ENCODE measurements at places on chromosomes 11 and 22.

DNA sequence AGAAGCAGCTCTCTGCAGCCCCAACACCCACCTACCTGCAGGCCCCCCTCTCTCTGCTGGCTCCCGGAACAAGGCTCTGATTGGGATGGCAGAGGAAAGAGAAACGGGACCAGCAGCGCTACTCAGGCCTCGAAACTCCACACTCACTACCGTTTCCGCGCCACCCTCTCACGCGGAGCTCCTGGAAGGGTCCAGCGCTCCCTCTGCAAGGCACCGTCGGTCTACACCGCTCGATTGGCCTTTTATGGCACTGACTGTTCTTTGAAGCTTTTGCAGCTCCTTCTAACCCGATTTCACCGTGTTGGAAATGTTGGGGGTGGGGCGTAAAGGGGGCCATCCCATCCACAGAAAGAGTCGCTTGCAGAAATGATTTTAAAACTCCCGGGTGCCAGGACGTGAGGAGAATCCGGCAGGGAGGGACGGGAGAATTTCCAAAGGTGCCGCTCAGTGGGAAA, 323 bp upstream of the PANX1 start:
- DNase-seq: no peak

DNA sequence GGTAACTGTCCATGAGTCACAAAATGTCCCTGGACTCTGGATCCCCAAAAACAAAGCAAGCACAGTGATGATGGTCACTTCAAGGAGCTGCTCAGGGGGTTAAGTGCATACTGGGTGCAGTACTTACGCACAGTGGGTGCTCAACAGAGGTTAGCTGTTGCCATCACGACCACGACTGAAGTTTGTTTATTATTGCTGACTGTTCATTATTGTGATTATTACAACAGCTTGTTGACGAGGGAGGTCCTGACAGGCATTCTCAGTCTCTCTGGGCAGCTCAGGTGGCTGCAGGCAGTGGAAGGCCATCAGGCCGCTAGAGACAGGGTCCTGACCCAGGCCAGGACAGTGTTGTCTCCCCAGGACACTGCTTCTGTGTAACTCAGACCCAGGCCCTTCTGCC, 418.8 kb downstream of the SHANK2 start:
- DNase-seq: no peak

GRCh38 chr11:109424901-109425300, 2.9 kb downstream of the C11orf87 start:
- no peak for DNase-seq

DNA sequence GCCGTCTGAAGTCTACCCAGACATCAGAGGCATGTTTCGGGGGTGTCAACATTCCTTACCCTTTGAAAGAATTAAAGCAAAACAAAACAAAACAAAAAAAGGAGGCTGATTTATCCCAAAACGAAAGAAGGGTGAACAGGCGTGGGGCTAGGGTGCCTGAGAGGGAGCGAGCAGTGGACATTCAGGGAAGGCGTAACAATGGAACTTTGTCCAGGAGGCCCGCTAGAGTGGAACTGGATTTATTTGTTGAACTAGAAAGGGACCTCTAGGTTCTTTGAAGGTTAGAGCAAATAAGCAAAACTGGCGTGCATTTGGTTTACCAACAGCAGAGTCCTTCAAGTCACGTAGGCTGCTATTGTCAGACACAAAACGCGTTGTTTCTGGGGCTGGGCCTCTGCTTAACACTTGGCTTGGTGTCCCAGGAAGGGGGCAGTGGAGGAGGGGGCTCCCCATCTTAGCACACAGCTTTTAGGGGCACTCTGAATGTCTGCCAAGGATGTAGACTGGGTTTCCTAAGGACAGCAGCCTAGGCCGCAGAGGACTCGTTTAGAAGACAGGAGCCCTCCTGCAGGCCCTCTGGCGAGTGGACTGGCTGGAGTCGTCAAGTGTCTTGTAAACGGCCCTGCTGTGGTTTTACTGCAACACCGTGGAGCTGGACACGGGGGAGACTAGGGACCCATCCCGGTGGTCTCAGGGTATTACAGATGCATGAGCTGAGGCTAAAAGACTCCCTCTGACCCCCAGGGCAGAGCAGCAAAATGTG, 203.7 kb upstream of the SORL1-AS1 start:
- DNase-seq: no peak

GRCh38 chr11:10407749-10408685, 47.0 kb upstream of the AMPD3 start:
- DNase-seq: no peak

DNA sequence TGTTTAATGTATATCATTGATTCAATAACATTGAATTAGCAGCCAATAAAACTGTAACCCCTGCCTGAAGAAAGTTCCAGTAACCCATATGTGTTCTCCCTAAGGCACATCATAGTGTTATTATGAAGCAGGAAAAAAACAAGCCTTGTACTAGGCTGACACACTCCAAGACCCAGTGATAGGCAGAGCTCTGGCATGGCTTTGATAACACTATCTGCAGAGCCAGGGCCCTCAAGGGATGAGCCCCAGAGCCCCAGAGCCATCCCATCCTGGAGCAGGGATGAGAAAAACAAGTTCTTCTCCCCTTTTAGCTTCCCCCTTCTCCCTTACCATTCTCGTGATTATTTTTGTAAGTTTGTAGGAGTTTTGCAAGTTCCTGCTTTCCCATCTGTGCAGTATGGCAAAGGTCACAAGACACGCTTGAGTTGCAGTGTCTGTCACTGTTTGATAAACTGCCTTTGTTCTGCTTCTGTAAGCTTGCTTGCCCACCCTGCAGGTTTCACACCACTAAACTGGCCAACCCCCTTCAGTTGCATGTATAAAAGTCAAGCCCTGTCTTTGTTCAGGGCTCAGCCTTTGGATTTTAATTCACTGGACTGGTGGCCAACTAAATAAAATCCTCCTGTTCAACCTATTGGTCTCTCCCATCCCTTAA, 22.3 kb upstream of the GUCY1A2 start:
- DNase-seq: no peak

DNA sequence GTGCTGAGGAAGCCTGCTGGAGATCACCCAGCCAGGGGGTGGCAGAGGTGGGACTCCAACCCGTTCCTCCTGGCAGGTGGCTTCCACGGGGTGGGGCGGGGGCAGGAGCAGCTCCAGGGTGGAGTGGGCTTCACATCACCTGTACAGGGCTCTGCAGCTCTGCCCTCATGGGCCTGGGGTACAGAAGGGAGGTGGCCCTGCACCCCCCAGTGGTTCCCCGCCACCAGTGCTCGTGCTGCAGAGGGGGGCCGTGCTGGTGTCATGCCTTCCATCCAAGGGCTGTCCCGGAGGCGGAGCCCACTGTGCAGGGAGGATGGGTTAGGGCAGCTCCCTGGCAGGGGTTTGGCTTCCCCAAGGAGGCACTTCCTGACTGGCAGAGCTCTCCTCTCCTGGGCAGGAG, 76.4 kb upstream of the SHISAL1 start:
- DNase-seq: no peak

DNA sequence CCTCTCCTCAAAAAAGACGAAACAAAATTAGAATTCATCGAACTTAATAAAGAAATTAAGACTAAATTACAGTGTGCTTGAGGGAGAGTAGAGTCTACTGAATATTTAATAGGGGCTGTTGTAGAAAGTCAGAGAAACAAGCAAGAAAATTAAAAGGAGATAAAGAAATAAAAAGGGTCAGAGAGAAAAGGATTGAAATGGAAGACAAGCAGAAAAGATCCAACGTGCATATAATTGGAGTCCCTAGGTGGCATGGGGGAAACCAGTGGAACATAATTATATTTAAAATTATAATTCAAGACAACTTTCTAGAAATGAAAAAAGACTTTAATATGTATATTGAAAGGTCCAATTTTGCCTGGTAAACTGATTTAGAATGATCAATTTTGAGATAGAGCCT, 74.3 kb downstream of the ACER3 start:
- no peak for DNase-seq

DNA sequence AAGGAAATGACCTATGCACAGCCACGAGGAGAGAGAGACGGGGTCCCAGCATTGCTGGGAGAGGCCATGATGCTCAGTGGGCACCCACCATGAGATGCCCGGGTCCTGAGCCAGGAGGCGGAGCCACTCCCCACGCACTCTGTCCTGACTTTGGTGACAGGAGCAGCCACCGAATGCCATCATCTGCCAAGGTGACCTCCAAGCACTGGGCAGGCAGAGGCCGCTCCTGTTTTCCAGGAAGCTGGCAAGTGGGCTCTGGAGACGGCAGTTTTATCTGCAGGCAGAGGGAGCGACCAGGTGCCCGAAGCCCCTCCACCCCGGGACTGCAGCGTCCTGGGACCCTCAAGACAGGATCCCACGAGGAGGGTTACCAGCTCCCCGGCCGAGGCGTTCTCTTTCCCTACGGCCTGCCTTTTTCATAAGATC, 453.9 kb downstream of the BRD1 start:
- no peak for DNase-seq

GRCh38 chr11:14270690-14271542, 88.1 kb downstream of the RRAS2 start:
- no peak for DNase-seq

Measured in stimulated activated CD4-positive, alpha-beta T cell treated with anti-CD3 and anti-CD28 coated beads, Interleukin-1b, Interleukin-23, amount 100 ng/mL, for 4 hours (primary cell).